Activated CD4-positive, alpha-beta memory T cell treated with anti-CD3 and anti-CD28 coated beads, Interleukin-2, amount 10 ng/mL, durations not matched to agents 7 days and 5 days (primary cell): ENCODE measurements at places on chromosomes 13 and 19. TPM values are rescaled to one million over a fixed set of nuclear protein-coding genes. Genes with fewer than 3 reads are reported as not detected.
A peak's percentile ranks its signal among the peaks of the same experiment; 100 is the strongest.

DNA sequence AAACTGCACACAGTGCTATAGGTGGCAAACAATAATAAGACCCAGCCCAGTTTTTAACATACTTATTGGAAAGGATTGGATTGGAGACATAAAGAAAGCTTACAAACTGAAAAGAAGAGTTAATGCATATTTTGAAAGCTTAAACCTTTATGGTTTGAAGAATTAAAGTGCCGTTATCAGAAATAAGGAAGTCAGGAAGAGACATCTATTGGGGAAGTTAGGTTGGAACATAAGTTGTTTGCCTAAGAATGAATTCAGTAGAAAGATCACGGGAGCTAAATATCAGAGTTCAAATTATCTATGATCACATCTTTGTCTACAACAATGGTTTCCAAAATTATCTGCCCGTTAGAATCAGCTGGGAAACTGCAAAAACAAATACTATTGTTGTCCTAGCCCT, 767.9 kb downstream of the PCDH9 start:
- DNase-seq, result no peak

GRCh38 chr19:49847731-49848696, 2.9 kb upstream of the PTOV1 start:
- peak; percentile 38 for DNase-seq

The PDE4C gene
- 0.18 TPM for total RNA-seq

The PROZ gene
- total RNA-seq, result not detected

GRCh38 chr19:45581576-45581975, 3.0 kb downstream of the OPA3 start:
- no peak for DNase-seq
